Cardiac septum (tissue), 1 donor: ENCODE measurements at places on chromosomes 16 and 17. TPM values are rescaled to one million over a fixed set of nuclear protein-coding genes. Genes with fewer than 3 reads are reported as not detected.

Gene C17orf58
- total RNA-seq, result 3.4 TPM

Gene ACAP1
- 16.4 TPM for total RNA-seq

Gene CHST5
- 0.11 TPM for total RNA-seq

Gene SYNGR3
- 1.8 TPM for total RNA-seq

Gene TEDC2
- 0.51 TPM for total RNA-seq

Gene IL34
- 1.2 TPM for total RNA-seq

Gene TPSD1
- total RNA-seq, result not detected

Gene KRTAP2-2
- not detected for total RNA-seq

DNA sequence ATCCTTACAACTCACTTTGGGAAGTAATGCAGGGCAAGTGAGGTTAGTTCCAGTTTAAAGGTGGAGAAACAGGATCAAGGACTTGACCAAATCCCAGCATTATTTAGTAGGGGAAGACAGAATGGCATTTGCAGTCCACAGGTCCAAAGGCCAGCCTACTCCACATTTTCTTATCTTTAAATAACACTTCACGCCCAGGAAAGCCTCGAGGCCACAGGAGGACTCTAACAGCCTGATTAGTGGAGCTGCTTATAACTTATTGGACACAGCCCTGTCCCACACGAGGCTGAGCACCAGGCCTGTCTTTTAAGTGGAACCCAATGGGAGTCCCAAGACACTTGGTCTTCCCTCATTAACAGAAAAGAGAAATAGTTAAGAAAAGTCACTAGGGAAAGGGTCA, 12.1 kb upstream of the HYDIN start:
- no peak for DNase-seq

- DNase-seq, result no peak
Measured at GRCh38 chr17:74190154-74190553, 13.3 kb upstream of the RPL38 start.

GRCh38 chr16:88700636-88701482, 5.3 kb downstream of the RNF166 start:
- peak; percentile 98 for DNase-seq

GRCh38 chr16:49462362-49462988, 88.9 kb downstream of the C16orf78 start:
- DNase-seq, result no peak

DNA sequence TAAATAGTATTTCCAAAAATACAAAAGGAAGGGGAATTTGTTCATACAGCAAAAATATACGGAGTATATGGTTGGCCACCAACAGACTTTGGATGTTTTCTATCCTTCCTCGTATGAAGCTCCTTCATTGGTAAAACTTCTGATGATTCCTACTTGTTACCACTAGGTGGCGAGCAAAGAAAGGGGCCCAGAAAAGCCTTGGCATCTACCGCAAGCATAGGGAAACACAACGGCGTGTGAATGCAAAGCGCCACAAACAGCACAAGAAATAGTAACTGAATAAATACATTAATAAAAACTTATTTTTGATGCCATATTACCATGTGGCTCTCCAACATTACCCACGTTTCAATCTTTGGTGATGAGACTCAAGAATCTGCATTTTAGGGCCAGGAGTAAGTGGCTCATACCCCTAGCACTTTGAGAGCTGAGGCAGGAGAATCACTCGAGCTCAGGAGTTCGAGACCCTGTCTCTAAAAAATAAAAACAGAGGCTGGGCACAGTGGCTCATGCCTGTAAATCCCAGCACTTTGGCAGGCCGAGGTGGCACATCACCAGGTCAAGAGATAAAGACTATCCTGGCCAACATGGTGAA, 34.5 kb downstream of the YWHAE start:
- DNase-seq, result peak; percentile 79

DNA sequence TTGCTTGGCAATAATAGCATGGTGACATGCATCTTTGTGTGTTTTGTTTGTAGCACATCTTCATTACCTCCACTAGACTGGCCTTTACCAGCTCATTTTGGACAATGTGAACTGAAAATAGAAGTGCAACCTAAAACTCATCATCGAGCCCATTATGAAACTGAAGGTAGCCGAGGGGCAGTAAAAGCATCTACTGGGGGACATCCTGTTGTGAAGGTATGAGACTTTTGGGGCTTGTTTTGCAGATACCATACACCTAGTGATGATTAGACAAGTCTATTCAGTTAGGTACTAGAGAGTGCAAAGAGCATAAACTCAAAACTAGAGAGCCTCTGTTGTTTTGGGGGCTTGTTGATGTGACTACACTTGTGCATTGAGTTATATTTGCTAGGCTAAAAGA, 41.2 kb downstream of the NFATC3 start:
- DNase-seq, result no peak

DNA sequence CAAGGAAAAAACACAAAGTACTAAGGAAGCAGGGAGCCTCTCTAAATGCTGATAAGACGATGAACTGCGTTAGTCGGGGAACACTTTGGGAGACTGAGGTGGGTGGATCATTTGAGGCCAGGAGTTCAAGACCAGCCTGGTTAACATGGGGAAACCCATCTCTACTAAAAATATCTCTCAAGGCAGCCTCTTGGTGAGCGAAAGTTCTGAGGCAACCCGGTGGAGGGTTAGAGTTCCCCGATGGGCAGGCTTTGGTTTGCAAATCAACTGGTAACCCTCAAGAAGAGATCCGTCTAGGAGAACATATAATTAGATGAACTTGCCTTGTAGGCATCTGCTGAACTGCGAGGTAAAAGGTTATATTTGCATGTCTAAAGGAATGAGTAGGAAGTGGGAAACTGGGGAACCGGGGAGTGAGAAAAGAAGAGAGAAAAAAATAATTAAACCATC, 44.6 kb downstream of the WSB1 start:
- DNase-seq, result no peak

- no peak for DNase-seq
Measured at GRCh38 chr17:11290814-11291213, 49.8 kb downstream of the SHISA6 start.

- peak; percentile 79 for DNase-seq
Measured at GRCh38 chr16:69443927-69444631, 19.7 kb downstream of the CYB5B start.

DNA sequence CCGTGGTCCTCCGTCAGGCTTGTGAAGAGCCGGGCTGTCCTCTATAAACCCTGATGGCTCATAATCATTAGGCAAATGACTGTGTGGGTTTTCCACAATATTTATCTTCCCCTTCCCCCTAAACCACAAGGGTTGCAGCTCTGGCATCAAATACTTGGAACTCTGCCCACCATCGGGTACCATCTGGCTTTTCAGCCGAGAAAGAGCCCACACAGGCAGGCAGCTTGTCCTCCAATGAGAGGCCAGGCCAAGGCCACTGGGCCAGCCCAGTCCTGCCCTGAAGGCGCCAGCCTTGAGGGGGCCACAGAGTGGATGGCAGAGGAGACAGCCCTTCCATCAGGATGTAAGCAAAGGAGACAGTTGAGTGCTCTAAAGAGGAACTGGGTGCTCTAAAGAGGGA, 31.8 kb upstream of the NAT9 start:
- no peak for DNase-seq

- DNase-seq, result no peak
Measured at GRCh38 chr16:83807327-83807709, 460 bp upstream of the HSBP1 start.

DNA sequence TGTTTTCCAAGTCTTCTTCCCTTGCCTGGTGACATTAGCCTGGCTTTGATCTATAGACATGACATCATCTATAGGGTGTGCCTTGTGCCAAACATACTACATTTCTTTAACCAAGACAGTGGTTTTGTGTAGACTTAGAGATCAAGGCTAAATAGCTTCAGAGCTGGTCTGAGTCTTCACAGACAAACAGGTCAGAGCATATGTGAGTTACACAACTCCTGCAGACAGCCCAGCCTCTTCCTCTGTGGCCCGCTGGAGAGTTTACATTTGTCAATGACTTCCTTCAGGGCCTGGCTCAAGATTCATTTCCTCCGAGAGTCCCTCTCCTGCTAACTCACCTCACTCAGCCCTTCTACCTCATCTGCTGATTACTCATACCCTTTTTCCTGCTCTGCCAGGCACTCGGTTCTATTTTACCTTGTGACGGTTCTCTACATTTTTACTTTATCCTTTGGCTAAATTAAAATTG, 73.1 kb upstream of the TANC2 start:
- peak; percentile 84 for DNase-seq

GRCh38 chr17:43463241-43463640, 20.5 kb upstream of the DHX8 start:
- DNase-seq, result no peak

GRCh38 chr17:14803826-14804225, 461.3 kb downstream of the PMP22 start:
- no peak for DNase-seq

DNA sequence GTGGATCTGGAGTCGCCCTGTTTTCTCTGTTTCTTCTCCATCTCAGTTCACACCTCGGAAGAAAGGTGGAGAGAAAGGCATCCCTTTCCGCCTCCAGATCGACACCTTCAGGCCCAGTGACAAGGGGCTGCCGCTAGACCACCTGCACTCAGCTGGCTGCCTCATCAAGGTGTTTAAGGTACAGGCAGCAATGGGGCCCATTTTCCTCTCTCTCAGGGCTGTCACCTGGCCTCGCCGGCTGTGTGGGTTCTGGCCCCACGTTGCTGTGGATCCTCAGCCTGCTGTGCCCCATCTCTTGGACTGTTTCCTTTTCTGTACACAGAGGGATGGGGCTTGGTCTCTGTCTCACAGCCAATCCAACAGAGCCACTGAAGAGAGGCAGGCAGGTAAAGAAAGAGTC, 17.4 kb upstream of the STAC2 start:
- DNase-seq, result no peak

- no peak for DNase-seq
Measured at GRCh38 chr16:78606545-78606944, 507.1 kb downstream of the WWOX start.

- DNase-seq, result no peak
Measured at GRCh38 chr16:20768121-20768520, 4.3 kb downstream of the ACSM3 start.

DNA sequence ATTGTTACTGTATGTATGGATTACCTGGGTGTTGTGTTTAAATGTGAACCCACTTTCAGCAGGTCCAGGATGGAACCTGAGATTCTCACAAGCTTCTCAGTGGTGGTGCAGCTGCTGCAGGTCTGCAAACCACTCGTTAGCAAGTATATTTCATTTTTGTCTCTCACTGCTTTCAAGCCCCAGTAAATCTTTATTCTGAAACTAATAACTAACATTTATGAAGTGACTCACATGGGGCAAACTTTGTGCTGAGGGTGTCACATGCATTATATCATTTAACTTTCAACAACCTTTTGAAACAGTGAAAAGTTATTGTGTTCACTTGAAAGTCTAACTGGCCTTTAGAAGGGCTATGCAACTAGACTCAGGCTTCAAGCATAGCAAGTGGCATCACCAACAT, 98.9 kb upstream of the DYNLRB2 start:
- DNase-seq, result no peak

GRCh38 chr16:21341101-21341500, 63.0 kb upstream of the CRYM start:
- DNase-seq, result no peak

- DNase-seq, result no peak
Measured at GRCh38 chr16:20849589-20850390, 43.5 kb downstream of the REXO5 start.

- no peak for DNase-seq
Measured at GRCh38 chr17:65417406-65418221, 143.8 kb downstream of the AXIN2 start.

- DNase-seq, result peak; percentile 59
Measured at GRCh38 chr16:50275428-50276325, 9.3 kb downstream of the ADCY7 start.

GRCh38 chr16:84633622-84634021, 14.7 kb upstream of the KLHL36 start:
- no peak for DNase-seq

- DNase-seq, result no peak
Measured at GRCh38 chr16:30858111-30858495, 35.8 kb downstream of the BCL7C start.

GRCh38 chr16:27410761-27411160, 8.8 kb downstream of the IL21R start:
- DNase-seq, result no peak

- no peak for DNase-seq
Measured at GRCh38 chr17:41957869-41958439, 8.6 kb upstream of the CNP start.

GRCh38 chr17:77331301-77331864, 190.6 kb downstream of the SEC14L1 start:
- DNase-seq, result peak; percentile 96

DNA sequence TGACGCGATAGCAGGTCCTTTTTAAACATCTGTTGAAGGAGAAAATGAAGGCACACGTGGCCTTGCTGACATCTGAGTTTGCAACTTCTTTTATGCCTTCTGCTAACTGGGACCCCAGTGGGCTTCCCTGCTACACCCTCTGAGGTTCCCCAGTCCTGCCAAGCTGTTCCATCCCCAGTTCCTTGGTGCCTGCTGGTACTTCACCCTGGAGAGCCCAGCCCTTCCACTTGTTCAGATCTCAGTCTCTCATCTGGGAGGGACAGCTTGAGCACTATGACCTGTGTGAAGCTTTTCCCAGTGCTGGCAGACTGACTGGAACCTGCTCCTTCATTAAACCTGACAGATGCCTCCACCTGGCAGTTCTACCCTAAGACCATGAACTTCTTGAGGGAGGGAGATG, 95.5 kb downstream of the WWOX start:
- no peak for DNase-seq

DNA sequence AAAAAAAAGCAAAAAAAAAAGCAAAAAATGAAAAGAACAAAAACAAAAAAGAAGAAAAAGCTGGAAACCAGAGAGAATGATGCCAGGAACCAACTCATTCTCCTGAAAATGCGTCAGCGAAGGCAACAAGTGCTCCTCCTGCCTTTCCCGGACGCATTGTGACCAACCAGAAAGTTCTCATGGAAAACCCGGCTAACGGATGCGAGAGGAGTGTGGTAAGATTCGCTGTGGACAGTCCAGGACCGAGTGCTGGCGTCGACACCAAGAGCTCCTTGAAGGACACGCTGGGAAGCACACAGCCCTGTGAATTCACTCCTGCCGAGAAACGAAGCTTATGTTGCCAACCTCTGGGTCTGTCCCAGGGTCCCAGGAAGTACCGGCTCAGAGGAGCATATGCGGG, 43.4 kb downstream of the METRNL start:
- peak; percentile 60 for DNase-seq

GRCh38 chr16:28311913-28312312, 19.6 kb downstream of the SBK1 start:
- no peak for DNase-seq

- DNase-seq, result peak; percentile 91
Measured at GRCh38 chr17:44097110-44097958, 26.1 kb downstream of the HDAC5 start.

DNA sequence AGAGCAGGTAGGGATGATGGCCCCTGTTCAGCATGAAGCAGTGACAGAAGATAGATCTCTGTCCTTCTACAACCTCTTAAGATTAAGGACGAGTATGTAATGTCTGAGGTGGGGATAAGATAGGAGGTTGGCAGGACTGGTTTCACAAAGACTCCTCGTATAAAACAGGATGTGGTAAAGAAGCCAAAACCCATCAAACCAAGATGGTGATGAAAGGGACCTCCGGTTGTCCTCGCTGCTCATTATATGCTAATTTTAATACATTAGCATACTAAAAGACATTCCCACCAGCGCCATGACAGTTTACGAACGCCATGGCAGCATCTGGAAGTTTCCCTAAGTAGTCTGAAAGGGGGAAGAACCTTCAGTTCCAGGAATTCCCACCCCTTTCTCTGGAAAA, 27.3 kb downstream of the MIS12 start:
- no peak for DNase-seq

GRCh38 chr16:11914210-11915113, 1.3 kb downstream of the GSPT1 start:
- no peak for DNase-seq
